Epithelial cell of prostate (primary cell): ENCODE measurements at places on chromosomes 3 and 15.

- DNase-seq = no peak
These were observed 75.4 kb downstream of the ADCY5 start for GRCh38 chr3:123373474-123373987.

GRCh38 chr3:134378384-134378783, 4.1 kb upstream of the AMOTL2 start:
- DNase-seq = no peak

DNA sequence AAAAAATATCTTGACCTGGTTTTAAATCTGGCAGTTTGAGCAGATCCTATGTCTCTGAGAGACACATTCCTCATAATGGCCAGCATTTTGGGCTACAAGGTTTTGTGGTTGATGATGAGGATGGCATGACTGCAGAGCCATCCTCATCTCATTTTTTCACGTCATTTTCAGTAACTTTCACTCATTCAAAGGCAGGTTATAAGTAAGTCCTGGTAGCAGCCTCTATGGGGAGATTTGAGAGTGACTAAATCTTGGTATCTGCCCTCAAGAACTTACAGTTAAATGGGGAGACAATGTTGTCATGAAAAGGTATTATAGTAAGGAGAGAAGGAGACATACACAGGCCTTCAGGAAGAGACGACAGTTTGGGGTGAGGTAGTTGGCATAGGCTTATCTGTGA, 14.5 kb downstream of the TIGIT start:
- no peak for DNase-seq

- no peak for DNase-seq
These were observed 199.7 kb downstream of the CHL1 start for GRCh38 chr3:396293-396692.

DNA sequence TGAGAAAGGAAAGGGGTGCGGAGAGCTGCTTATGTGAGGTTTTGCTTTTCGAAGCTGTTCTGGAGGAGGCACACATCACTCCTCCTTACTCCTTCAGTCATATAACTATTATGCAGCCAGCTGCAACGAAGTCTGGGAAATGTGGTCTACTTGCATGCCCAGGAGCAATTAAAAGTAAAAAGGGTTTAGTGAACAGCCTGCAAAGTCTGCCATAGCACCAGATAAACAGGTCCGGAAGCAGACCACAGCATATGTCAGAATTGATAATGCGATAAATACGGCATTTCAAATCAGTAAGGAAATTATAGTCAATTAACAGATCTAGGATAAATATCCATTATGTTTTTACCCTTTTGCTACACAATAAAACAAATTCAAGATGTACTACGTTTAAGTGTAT, 99.5 kb downstream of the POLR2M start:
- no peak for DNase-seq

DNA sequence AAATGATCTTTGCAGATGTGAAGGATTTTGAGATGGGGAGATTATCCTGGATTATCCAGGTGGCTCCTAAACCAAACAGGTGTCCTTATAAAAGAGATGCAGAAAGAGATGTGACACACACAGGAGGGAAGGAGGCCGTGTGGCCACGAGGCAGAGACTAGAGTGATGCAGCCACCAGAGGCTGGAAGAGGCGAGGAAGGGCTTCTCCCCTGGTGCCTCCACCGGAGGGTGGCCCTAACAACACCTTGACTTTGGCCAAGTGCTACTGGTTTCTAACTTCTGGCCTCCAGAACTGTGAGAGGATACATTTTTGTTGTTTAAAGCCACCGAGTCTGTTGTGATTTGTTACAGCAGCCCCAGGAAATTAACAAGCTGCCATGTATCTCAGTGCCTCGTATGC, 127.1 kb downstream of the ASB7 start:
- DNase-seq = no peak

GRCh38 chr3:132196113-132196512, 121.1 kb upstream of the ACP3 start:
- no peak for DNase-seq

GRCh38 chr3:181955566-181955965, 243.8 kb downstream of the SOX2 start:
- no peak for DNase-seq

DNA sequence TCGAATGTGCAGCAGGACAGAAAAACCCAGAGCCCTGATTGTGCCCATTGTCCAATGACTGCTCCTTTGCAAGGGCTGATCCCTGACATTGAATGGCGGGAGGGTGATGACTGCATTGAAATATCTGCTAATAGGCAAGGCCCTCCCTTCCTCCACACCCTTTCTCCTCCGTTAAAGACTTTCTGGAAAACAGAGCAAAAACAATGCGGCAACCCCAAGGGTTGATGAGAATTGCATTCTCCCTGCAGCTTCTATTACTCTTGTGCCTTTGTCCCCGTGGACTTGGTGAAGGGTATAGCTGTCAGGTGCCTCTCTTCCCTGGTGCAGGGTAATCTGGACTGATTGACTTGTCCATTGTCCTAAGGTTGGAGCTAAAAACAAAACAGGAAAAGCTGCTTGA, 71.8 kb downstream of the THSD4 start:
- no peak for DNase-seq

- DNase-seq = no peak
These were observed 384.3 kb upstream of the RARB start for GRCh38 chr3:25043749-25044148.

GRCh38 chr15:98866511-98866910, 141.1 kb downstream of the PGPEP1L start:
- no peak for DNase-seq

GRCh38 chr3:14511623-14512280, 28.4 kb downstream of the GRIP2 start:
- no peak for DNase-seq

DNA sequence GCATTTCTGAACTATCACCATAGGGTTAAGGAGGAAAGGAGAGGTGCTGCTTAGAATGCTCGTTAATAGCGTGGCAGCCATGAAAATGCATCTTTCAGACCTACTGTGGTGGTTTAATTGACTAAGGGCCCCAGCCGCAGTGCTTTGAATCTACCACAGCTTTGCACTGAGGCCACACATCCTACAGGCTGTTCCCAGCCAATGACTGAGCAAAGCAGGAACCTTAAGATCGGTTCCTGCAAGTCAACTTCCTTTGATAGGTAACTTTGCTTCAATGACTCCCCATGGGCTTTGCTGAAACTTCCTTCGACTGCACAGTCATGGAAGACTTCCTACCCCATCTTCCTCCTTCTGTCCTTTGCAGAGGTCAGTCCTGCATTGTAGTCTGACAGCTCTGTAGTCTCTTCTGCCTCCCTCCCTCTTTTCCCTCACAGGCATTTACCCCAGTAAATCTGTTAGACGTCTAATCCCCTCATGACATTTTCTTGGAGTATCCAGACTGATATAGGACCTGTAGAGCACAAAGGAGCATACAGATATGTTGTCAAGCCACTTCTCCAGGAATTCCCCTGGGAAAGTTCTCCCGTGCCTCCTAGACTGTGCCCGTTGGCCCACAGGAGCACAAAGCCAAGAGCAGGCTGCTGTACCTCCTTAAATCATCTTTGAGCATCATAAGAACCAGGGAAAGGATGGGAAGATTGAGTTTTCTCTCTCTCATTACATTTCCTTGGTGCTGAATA, 2.6 kb upstream of the BCL2A1 start:
- DNase-seq = no peak

DNA sequence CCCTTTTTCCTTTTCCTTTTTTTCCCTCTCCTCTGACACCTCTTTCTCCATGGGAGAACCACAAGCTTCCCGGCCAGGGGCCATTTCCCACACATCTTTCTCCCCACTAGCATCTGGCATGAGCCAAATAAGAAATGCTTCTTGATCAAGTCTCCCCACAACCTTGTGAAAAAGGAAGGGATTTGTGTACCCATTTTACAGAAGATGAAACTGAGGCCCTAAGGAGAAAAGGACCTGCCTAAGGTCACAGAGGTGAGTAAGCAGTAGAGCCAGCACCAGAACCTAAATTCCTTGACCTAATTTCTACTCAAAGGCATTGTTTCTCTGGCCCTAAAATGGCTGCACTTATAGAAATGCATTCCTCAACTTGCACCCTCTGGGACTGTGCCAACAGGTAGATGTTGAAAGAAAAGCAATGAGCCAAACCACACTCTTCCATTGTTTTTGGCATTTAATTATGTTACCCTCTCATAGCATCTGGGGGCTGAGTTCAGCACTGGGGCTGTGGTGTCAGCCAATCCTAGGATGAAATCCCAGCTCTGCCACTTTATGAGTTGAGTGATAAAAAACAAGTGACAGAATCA, 81.7 kb upstream of the TLE3 start:
- no peak for DNase-seq

- no peak for DNase-seq
These were observed 1.8 kb upstream of the ZMYND10 start for GRCh38 chr3:50347187-50347813.

DNA sequence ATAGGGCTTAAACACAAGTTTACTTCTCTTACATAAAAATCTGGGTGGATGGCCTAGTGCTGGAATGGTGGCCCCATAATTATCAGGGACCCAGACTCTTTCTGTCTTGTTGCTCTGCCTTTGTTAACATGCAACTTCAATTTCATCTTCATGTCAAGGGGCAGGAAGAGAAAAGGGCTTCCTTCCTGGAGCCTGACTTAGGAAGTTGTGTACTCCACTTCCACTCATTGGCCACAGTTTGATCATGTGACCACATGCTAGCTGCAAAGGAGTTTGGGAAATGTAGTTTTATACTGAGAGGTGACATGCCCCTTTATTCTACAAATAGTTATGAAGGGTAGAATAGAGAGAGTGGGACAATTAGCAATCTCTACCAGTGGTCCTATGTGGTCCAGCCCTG, 39.3 kb downstream of the RHCG start:
- no peak for DNase-seq

GRCh38 chr15:33913459-33913858, 54.8 kb upstream of the CHRM5 start:
- no peak for DNase-seq

DNA sequence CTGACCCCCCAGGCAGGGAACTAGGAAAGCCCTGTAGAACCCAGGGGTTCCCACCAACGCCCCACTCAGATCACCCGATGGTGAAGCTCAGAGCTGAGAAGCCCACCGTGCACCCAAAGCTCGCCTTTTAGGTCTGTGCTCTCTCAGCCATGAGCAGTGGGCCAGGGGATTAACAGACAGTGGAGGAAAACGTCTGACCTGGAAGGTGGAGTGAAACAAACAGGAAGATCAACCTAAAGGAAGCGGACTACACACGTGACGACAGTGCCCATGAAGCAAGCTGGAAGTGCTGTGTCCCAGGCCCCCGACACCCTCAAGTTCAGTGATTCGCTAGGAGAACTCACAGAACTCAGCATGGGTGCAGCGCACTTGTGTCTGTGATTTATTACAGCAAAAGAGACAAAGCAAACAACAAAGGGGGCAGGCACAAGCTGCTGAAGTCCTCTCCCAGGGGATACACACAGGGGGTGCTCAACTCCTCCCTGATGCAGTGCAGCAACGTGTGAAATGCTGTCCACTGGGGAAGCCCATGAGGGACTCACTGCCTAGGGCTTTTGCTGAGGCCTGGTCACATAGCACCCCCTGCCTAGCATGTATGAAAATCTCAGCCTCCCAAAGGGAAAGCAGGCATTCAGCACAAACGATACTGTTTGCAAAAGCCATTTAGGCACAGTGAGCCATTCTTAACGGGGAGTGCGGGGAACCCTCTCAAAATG, 43.5 kb downstream of the CFAP92 start:
- DNase-seq = no peak

DNA sequence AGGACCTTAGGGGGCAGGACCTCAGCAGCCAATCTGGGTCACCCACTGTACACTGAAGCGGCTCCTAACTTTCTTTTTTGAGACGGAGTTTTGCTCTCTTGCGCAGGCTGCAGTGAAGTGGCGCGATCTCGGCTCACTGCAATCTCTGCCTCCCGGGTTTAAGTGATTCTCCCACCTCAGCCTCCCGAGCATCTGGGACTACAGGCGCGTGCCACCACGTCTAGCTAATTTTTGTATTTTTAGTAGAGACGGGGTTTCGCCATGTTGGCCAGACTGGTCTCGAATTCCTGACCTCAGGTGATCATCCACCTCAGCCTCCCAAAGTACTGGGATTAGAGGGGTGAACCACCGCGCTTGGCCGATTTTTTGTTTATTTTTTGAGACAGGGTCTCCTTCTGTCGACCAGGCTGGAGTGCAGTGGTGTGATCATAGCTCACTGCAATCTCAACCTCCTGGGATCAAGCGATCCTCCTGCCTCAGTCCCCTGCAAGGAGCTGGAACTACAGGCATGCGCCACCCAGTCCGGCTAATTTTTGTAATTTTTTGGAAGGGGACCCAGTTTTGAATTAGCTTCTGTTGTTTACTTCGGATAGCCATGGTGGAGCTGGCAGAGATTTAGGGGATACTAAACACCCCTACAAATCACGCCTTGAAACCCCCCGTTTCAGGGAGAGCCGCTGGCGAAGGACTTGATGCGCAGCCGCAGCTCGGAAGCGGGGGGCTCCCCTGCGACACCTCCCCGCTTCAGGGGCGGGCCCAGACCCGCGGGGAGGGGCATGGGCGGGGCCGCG, 1.5 kb upstream of the CLK3 start:
- DNase-seq = no peak

- DNase-seq = no peak
These were observed 3.8 kb downstream of the PEAK1 start for GRCh38 chr15:77416148-77416455.

DNA sequence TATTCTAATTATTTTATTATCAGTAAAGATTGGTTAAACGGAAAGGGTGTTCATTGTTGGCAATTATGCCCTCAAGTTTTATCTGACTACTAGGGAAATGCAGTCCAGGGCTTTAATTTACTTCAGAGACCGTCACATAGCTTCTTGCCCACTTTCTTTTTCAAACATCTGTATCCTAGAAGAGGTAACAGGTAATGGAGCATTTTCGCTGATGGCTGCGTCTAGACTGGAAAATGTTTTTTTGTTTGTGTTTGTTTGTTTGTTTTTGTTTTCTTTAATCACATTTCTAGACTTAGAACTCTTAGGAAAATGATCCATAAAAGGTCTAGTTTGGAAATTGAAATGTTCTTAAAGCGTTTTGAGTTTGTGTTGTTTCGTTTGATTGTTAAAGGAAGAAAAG, 71.4 kb downstream of the ANXA2 start:
- DNase-seq = no peak

GRCh38 chr15:51302480-51302879, 35.9 kb downstream of the CYP19A1 start:
- no peak for DNase-seq

DNA sequence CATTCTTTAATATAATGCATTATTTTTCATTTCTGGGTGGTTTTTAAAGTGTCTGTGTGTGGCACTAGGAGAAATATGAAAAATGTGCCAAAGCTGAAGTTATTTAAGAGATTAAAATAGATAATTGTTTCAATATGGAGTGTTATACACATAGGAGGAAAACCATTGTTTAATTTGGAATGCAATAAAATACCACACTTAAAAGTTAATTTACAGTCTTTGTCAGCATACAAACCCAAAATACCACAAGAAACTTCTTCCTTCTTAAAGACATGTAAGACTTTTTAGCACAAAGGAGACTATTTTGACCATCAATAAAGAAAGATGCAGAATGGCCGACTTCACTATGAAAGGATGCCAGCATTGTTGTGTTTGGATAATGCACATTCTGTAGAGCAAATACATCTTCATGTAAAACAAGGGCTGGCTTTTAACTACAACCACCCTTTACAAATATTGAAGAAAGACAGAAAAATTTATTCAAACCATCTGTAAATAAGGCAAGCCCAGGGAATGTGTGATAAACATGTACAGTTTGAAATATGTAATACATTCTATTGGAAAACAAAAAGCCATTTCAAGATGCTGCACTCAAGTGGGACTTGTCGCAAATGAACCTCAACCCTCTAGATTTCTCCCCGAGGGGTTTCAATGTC, 1146.6 kb downstream of the ROBO1 start:
- no peak for DNase-seq
